Fibroblast of the aortic adventitia (primary cell): ENCODE measurements at places on chromosomes 2 and 18. TPM values are rescaled to one million over a fixed set of nuclear protein-coding genes. Genes with fewer than 3 reads are reported as not detected.

Gene RNF103
- total RNA-seq = 25.0 and 25.1 TPM in 2 replicates

Gene C2orf69
- total RNA-seq = 6.7 and 22.2 TPM in 2 replicates

Gene FEV
- not detected in 2 replicates for total RNA-seq

Gene FOXD4L1
- total RNA-seq = 0.09 and 0.16 TPM in 2 replicates

Gene DLX1
- 0.41 and 0.99 TPM in 2 replicates for total RNA-seq

Gene AGXT
- not detected in 2 replicates for total RNA-seq

Gene RSAD2
- 0.63 and 4.0 TPM in 2 replicates for total RNA-seq

Gene TUBB8B
- total RNA-seq = not detected in 2 replicates

Gene POMC
- 0.63 and 7.5 TPM in 2 replicates for total RNA-seq

Gene FOXI3
- not detected in 2 replicates for total RNA-seq

Gene AMER3
- total RNA-seq = not detected in 2 replicates

Gene ACADL
- 0.63 and 4.5 TPM in 2 replicates for total RNA-seq

Gene FAM237A
- total RNA-seq = not detected in 2 replicates

Gene GFPT1
- 47.4 and 72.0 TPM in 2 replicates for total RNA-seq

Gene RAX
- not detected in 2 replicates for total RNA-seq

Gene SGO2
- total RNA-seq = 21.3 and 23.3 TPM in 2 replicates

Gene TDRD15
- not detected in 2 replicates for total RNA-seq

Gene ANKRD36
- 48.9 and 79.8 TPM in 2 replicates for total RNA-seq

Gene GAL3ST2
- total RNA-seq = 0.25 TPM in 1 of 2 replicates, not detected in the other

Gene E2F6
- total RNA-seq = 9.5 and 11.3 TPM in 2 replicates

Gene ALPP
- not detected in 2 replicates for total RNA-seq

Gene KCNE4
- total RNA-seq = 4.1 and 22.2 TPM in 2 replicates

Gene MSGN1
- total RNA-seq = not detected in 2 replicates

Gene ZNF892
- 4.9 and 7.3 TPM in 2 replicates for total RNA-seq

Gene RESP18
- total RNA-seq = not detected in 2 replicates

Gene TMEM200C
- 0.33 and 0.36 TPM in 2 replicates for total RNA-seq

Gene EGR4
- not detected in 2 replicates for total RNA-seq

Gene MROH2A
- total RNA-seq = under 0.01 TPM in 1 of 2 replicates, not detected in the other

Gene CROCC2
- total RNA-seq = under 0.01 and 0.41 TPM in 2 replicates

Gene COL3A1
- total RNA-seq = 1,653 and 14,045 TPM in 2 replicates

Gene OXER1
- total RNA-seq = 0.27 TPM in 1 of 2 replicates, not detected in the other

Gene HDHD2
- total RNA-seq = 24.3 and 49.7 TPM in 2 replicates

Gene NCL
- total RNA-seq = 167 and 437 TPM in 2 replicates

Gene CLIP4
- total RNA-seq = 73.5 and 97.1 TPM in 2 replicates
